Glutamatergic neuron (in vitro differentiated cells): ENCODE measurements at places on chromosomes 7 and 10. TPM values are rescaled to one million over a fixed set of nuclear protein-coding genes. Genes with fewer than 3 reads are reported as not detected.

Gene UCMA
- total RNA-seq: not detected

Gene PRRT4
- total RNA-seq: not detected

Gene PDZD7
- 1.5 TPM for total RNA-seq

Gene CACNA2D1
- 258 TPM for total RNA-seq

Gene XRCC2
- 3.0 TPM for total RNA-seq

Gene OR2A1
- not detected for total RNA-seq

Gene TACC2
- total RNA-seq: 499 TPM

Gene ASIC3
- 10.8 TPM for total RNA-seq

Gene NODAL
- not detected for total RNA-seq

Gene CYP26C1
- total RNA-seq: 0.10 TPM

Gene PDE6C
- total RNA-seq: not detected

Gene PON1
- total RNA-seq: 1.1 TPM

Gene NPFFR1
- total RNA-seq: not detected

Gene SAMD9L
- total RNA-seq: not detected

Gene TMEM270
- not detected for total RNA-seq

Gene PRSS2
- total RNA-seq: not detected

Gene GPR26
- 0.10 TPM for total RNA-seq

Gene CHAT
- total RNA-seq: 15.4 TPM

Gene HMX2
- not detected for total RNA-seq

Gene PPP1R17
- 657 TPM for total RNA-seq

Gene VSTM4
- 2.0 TPM for total RNA-seq

Gene TFR2
- total RNA-seq: 5.1 TPM

Gene TMEM196
- 3.6 TPM for total RNA-seq

Gene CCDC136
- 202 TPM for total RNA-seq

Gene C7orf57
- total RNA-seq: not detected

Gene BLNK
- total RNA-seq: not detected
